ENCODE measurements at places on chromosomes 2 and 18.

GRCh38 chr2:130327703-130328527 is 14.8 kb upstream of the IMP4 start:
- DNase-seq: peak; percentile 82

- no peak for DNase-seq
These were observed 135.0 kb downstream of the ANTXR1 start for GRCh38 chr2:69147841-69148533.

GRCh38 chr2:133400411-133400810 is 167.9 kb downstream of the NCKAP5 start:
- no peak for DNase-seq

DNA sequence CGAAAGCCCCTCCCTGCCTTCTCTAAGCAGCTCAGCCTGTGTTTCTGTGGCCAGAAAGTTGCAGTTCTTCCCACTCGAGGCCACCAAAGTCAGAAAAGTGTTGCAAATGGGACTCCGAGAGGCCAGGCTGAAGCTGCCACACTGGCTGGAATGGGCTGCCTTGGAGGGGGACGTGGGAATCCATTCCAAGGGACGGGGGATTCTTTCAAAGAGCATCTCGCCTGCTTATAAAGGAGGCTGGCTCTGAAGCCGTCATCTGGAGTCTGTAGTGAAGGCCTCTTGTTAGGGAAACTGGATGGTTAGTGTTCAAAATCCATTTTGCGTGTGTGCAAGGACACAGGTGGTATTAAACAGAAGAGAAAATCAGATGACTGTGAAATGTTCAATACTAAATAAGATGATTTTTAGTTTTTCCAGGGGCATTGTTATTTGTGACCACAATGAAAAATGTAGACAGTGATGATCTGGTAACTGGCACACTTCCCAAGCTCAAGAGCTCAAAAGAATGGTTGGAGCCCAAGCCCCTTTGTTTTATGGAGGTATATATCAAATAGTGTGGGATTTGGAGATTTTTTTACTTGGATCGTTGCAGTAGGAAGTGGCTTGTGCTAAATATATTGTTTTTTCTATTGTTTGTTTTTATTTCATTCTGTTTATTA is 782 bp downstream of the FAM228B start:
- DNase-seq: no peak

DNA sequence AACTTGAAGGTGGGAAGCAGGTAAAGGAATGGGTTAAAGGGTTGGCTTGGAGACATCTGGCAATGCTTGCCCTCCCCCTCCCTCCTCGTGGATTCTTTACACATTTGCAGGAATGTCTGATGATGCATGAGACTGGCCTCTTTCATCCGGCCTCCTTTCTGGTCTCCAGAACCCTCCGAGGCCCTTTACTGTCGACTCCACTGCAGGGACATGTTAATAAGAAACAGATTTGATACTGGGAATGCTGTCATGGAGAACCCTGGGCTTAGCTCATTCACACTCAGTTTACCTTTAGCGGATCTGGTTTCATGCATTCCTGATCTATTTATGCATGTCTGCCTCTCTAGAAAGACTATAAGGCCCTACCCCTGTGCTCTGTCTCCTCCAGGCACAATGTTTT is 238.7 kb downstream of the TGIF1 start:
- DNase-seq: peak; percentile 89

- DNase-seq: no peak
These were observed 9.4 kb downstream of the NT5DC4 start for GRCh38 chr2:112730216-112730615.

DNA sequence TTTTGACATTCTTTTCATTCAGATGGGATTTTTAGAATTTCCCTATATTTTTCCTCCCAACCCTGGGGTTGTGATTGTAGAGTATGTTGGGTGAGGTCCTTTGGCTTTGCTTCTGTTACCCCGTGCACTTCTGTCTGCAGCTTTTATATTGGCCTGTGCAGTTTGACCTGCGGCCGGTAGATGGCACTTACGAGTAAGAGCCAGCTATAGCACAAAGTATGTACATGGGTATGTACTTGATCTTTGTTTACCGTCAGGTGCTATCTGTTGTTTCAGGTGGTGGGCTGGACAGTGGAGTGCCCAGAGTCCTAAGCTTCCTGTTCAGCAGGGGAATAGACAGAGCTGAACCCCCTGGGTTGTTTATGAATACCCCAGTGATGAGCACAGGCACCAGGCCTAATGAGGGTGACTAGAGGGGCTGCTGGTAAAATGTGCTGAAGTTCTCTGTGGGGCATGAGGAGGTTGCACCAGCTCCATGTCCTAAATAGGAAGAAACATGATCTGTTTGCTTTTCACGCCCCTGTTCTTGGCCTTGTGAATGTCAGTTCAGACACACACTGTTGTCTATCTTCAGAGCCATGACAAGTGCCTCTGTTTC is 58.9 kb upstream of the THUMPD2 start:
- peak; percentile 62 for DNase-seq

DNA sequence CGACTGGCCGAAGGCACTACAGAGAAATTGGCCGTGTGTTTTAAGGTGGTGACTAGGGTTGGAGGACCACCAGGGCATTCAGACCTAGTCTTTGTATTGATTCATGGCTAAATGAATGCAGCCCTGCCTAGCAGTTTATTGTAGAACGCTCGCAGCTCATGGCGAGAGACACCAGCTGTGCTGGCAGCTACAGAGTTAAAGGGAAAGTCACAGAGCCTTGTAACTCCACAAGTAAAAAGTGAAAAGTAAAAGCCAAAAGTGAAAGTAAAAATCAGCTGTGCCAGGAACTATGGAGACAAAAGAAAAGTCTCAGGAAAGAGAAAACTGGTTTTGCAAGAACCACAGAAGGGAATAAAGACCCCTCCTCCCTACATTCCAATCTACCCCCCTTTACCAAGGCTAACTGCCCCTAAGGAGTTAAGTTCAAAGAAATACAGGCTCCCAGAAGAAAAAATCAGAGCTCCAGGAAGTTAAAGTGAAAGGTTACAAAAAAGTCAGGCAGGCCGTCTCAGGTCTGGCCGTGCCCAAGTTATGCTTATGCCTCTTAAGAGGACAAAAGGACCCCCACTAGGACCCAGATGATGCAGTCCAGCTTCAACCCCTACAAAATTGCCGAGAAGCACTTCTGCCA is 46.4 kb upstream of the SELENOI start:
- peak; percentile 79 for DNase-seq

DNA sequence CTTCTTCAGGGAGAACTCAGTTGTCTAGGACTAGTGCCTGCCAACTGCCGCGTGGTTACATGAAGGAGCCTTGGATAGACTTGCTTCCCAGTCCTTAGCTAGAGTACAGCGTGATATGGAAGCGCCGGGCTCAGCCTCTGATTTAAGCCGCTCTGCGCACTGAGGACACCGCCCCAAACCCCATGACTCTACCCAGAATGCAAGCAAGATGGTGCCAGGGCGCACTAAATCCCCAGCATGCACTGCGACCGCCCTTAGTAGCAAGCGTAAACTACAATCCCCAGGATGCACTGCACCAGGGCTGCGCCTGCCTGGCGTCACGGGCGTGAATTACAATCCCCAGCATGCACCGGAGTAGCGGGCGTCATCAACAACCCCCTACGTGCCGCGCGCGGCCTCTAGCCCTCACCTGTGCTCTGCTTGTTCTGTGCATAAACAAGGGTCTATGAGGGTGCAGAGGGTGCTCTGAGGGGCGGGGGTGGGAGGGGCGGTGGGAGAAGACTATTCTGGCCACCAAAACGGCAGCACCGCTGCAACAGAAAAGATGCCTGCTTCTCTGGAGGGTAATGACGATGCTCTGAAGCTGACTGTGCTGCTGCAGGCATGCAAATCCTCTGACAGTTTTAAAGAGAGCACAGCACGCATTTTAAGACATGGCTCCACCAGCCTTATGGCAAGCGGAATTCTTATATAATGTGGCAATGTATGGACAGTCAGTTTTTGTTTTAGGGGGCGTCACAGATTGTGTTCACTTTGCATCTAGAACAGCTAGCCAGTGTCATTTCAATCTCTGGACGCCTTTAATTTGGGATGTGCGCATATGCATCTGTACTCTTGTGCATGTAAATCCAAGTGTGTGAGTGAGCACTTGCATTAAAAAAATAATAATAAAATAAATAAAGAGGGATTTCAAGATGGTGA is 282.5 kb upstream of the MYT1L start:
- DNase-seq: peak; percentile 79

DNA sequence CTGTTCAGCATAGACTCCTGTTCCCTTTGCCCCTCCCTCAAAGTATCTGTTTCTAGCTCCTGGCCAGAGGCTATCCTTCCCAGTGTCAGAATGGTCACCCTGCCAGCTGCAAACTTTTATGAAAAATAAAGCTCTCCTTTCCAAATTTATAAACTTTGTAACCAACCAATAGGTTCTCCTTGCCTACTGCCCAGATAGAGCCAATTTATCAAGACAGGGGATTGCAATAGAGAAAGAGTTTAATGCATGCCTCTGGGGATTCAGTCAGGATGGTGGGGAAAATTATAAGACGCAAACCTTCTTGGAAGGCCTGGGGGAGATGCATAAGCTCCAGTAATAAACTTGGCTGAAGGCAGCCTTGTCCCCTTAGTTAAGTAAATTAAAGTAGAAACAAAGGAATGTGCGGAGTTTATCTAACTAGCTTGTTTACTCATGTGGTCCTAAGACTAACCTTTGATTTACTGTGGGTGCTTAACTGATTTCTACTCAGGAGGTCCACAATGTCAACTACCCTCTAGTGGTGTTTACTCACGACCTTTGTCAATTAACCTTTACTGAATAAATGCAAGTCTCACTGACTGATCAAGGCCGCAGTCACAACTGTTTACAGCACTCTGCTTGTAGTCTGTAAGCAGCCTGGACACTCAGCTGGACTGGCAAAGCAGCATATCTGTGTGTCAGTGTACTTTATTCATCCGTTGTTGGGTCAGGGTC is 42.9 kb upstream of the PDK1 start:
- DNase-seq: no peak

GRCh38 chr2:73112913-73113854 is at the start of gene RAB11FIP5:
Gene RAB11FIP5, minus strand, starts transcription at chr2:73112948. Its CDS starts 171 bp downstream, at chr2:73112777.
- peak; percentile 85 for DNase-seq

- peak; percentile 58 for DNase-seq
These were observed 161.1 kb downstream of the ESCO1 start for GRCh38 chr18:21439431-21439846.

DNA sequence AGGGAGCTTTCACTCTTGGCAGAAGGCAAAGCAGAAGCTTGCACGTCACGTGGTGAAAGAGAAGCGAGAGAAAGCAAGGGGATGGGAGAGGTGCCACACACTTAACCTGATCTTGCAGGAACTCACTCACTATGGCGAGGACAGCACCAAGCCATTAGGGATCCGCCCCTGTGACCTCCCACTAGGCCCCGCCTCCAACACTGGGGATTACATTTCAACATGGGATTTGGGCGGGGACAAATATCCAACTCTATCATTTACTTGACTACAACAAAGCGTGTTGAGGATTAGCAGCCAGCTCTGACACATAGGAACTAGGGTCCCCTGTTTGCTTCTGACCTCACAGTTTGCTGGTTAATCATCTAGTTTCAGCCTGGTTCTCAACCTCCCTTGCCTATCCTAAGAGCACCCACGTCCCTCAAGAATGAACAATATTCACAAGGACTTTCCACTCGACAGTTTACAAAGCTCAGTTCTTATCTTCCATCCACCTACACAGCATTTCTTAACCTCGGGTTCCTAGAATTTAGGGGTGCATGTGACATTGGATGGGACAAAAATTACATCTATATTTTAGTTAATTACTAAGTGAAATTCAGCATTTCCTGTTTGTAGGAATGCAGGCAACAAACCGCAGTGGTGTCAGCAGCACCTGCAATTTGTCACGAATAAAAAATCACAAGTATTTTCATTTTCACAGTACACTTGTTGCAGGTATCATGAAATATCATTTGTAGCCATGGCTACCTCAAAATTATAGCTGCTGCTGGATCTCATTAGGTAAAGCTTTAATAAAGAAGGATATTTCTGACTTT is 36.0 kb downstream of the LBH start:
- DNase-seq: no peak

- DNase-seq: no peak
These were observed 18.1 kb downstream of the KLHL14 start for GRCh38 chr18:32754508-32755263.

DNA sequence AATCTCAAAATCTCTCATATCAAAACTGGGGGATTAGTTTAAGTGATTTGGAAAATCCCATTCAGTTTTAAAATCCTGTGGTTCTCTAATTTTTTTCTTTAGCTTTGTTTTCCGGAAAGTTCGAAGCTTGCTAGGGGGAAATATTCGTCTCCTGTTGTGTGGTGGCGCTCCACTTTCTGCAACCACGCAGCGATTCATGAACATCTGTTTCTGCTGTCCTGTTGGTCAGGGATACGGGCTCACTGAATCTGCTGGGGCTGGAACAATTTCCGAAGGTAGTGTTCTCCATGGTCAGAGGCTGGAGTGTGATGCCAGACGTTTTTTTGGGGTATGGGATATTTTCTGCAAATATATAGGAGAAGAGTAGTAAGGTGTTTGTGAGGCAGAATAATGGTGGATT is 66.1 kb downstream of the ACSL3 start:
- no peak for DNase-seq

GRCh38 chr2:16908656-16909055 is 243.0 kb upstream of the CYRIA start:
- peak; percentile 18 for DNase-seq

DNA sequence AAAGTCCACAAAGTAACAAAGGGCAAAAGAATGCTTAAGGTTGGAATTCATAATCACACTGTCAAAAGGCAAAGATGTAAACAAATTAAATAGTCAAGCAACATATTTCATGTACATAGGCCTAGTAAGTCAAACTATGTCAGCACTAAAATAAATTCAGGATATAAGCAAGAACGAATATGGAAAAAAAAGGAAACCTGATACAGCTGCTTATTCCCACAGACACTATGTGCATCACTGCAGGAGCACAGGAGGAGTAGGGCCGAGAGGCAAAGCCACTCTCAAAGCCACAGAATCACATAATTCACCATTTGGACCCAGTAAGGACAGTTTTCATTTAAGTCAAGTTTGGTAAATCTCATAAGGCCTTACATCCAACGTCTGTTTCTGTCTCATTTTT is 116.6 kb downstream of the SATB2 start:
- no peak for DNase-seq

DNA sequence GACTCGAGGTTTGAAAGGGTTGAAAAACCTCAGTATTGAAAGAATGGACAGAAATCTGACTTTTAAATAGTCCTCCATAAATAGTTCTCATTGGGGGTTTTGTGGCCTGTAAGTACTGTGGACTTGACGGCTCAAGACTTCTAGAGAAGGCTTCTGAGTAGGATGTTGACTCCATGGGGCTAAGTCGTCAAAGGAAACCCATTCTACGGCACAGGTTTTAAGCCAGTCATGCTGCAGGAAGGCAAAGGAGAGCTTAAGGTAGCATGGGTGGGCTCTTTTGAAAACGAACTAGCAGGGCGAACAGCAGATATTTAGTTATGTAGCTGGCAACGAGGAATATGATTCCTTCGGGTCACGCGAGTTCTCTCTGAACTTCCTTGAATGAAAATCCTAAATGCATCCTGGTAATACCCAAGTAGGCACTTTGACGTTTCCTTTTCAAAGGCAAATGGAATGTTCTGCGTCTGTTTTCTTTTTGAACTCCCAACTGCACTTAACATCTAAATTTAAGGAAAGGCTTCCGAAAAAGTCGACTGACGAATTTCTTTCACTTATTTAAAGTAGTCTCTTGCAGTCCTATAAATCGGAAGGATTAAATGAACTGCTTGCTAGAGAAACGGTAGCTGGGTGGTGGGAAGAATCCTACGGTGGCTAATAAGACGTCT is 1.1 kb upstream of the NEDD4L start:
- no peak for DNase-seq

GRCh38 chr2:67485431-67485830 is 88.3 kb downstream of the ETAA1 start:
- DNase-seq: peak; percentile 41

- DNase-seq: no peak
These were observed 34.8 kb upstream of the SP5 start for GRCh38 chr2:170680172-170680941.

- DNase-seq: no peak
These were observed 34.1 kb downstream of the RAB3GAP1 start for GRCh38 chr2:135086222-135086621.

All from choroid plexus epithelial cell (primary cell).